ENCODE measurements at places on chromosomes 5 and 9. TPM values are rescaled to one million over a fixed set of nuclear protein-coding genes. Genes with fewer than 3 reads are reported as not detected.

The AMBP gene
- total RNA-seq = 0.78 TPM

The MARCOL gene
- not detected for total RNA-seq

The SPATA31A3 gene
- not detected for total RNA-seq

The TNC gene
- total RNA-seq = 1.2 TPM

The BTNL3 gene
- not detected for total RNA-seq

Data from cardiac ventricle fibroblast (primary cell).